Nephron progenitor cell (in vitro differentiated cells): ENCODE measurements at places on chromosomes 16 and 17.

- peak; percentile 14 for DNase-seq
Measured at GRCh38 chr16:1533443-1533951, at the start of gene TMEM204. Gene TMEM204 (plus strand): TSS chr16:1533666. CDS start chr16:1534276, 610 bp downstream.

DNA sequence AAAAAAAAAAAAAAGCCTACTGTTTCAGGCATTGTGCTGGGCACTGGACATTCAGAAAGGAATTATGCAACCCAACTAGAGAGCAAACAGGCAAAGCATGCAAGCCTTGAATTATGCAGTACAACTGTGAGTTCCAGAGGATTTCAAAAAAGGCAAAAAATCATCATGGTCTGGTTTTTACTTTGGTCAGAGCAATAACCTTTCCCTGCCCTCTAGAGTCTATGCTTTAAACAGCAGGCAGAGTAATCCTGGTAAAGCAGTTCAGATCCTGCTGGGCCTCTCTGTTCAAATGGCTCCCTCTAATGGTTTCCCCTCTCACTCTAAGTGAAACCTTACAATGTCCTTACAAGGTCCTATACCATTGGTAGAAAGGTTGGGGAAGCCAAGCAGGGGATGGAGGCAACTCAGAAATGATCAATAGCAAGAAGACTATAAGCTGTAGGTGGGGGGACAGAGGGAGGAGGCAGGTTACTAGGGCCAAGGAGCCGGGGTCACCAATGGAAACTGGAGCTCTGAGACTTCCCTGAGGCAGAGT, 4.6 kb upstream of the TAF15 start:
- DNase-seq, result peak; percentile 27

GRCh38 chr16:2295056-2295798, 27.3 kb upstream of the RNPS1 start:
- DNase-seq, result no peak

- no peak for DNase-seq
Measured at GRCh38 chr17:4503283-4504025, 4.8 kb downstream of the SPNS2 start.

GRCh38 chr16:77805398-77805797, 17.0 kb downstream of the VAT1L start:
- no peak for DNase-seq

DNA sequence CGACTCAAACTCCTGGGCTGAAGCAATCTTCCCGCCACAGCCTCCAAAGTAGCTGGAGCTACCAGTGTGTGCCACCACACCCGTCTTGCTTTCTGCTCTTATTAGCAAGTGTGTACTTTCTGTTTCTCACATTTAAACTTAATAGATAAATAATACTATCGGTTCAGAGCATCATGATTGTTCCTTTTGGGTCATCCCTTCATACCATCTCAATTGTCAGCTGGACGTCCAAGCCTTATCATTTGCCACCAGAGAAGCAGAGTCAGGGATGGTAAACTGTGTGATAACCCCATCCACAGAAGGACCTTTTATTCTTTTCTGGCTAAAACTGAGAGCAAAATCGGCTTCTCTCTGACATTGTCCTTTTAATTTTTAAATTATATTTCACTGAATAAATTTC, 279.8 kb upstream of the GOT2 start:
- DNase-seq, result no peak

DNA sequence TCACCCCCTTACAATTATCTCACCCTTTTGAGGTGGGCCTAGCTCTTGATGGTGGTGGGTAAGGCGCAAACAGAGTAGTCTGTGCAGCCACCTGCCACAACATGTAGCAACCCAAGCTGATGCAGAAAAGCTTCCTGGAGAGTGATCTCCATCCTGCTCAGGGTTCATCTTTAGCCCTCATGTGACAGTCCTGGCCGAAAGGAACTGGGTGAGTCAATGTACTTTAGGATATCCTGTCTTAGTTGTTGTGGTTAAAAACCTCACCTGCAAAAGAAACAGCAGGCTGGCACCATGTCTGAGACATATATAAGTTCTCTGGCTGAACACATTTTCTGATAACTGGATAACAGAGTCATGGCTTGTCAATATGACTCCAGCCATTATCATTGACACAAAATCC, 183.5 kb upstream of the CPHXL start:
- DNase-seq, result no peak

GRCh38 chr17:57091186-57091618, 6.2 kb downstream of the AKAP1 start:
- DNase-seq, result no peak

- no peak for DNase-seq
Measured at GRCh38 chr16:68470461-68471150, 22.3 kb upstream of the SMPD3 start.

DNA sequence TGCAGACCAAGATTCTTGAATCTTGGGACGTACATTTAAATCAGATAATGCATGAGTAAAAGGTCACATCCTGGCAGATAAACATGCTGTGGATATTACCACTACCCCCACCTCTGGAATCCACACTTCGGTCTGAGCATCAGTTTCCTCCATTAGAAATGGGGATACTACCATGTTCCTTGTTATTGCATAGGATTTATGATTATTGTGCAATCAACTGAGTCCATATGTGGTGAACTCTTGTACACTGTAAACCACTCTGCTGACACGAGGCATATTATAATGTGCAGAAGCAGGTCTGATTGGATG, 108.7 kb downstream of the VAT1L start:
- DNase-seq, result no peak
